SK-N-SH (cell line): ENCODE measurements at places on chromosomes 1 and 21.

DNA sequence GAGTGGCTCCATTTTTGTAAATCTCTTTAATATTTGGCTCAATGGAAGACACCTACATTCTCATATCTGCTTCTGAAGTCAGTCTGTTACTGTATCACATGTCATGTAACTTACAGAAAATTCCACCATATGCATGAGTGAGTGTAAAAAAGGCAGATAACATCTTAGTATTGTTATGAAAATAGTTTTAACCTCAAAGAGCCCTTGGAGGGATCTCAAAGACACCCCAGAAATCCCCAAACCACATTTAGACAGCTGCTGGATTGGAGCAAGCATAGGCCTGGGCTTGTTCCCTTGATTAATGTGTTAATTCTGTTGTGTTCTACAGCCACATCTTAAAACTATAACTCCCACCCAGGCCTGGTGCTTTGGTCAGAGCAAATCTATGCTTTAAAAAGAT lies 16.9 kb downstream of the MACO1 start:
- H3K36me3 ChIP-seq, result peaks cover 22% of the 10 kb centered on the region
- peaks cover 17% of the 10 kb centered on the region; the same call in 1 of the 2 replicates for H3K4me1 ChIP-seq
- no peak overlapping the region for H3K27ac ChIP-seq
- no peak for DNase-seq
- H3K27me3 ChIP-seq, result no peaks in the 10 kb centered on the region

DNA sequence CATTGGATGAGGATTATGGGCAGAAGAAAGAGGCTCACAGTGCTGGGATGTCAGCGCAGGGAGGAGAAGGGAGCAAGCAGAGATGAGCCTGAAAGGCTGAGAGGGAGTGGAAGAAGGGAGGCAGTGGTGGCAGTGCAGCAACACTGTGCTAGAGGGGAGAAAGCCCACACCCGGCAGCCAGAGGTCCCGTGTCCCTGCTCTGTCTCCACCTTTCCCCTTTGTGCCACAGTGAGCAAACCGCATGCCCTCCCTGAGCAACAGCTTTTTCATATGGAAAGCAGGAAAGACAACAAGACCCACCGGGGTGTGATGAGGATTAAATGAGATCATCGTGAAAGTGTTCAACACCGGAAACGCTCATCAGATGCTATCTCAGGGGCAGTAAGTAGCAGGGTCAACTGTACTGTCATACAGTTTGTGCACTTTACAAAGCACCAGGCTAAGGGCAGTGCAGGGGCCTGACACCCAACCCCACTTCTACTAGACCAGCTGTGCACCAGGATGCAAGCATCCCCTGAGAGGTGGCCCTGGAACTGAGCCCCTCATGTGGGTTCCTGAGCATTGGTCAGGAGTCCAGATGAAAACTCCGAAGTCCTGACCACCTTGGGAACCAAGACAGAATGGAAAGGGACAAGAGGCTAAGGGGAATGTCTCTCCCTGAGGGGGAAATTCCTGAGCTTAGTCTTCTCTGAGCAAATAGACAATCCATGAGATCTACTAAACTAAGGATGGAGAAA lies 9.1 kb downstream of the NHLH1 start:
- no peaks in the 10 kb centered on the region for H3K27me3 ChIP-seq
- no peak overlapping the region for H3K4me3 ChIP-seq
- DNase-seq, result no peak
- peaks cover 9% of the 10 kb centered on the region; the same call in 1 of the 2 replicates for H3K4me1 ChIP-seq
- no peak overlapping the region for H3K27ac ChIP-seq

GRCh38 chr21:41763398-41763931 lies 3.4 kb downstream of the RIPK4 start:
- H3K27ac ChIP-seq, result no peak overlapping the region
- no peaks in the 10 kb centered on the region for H3K27me3 ChIP-seq
- H3K4me1 ChIP-seq, result no peaks in the 10 kb centered on the region; the same call in 1 of the 2 replicates

GRCh38 chr1:14106679-14107313 lies 406.8 kb downstream of the PRDM2 start:
- no peak overlapping the region for H3K4me3 ChIP-seq
- H3K27me3 ChIP-seq, result no peaks in the 10 kb centered on the region
- H3K4me1 ChIP-seq, result no peaks in the 10 kb centered on the region
- no peaks in the 10 kb centered on the region for H3K36me3 ChIP-seq

GRCh38 chr1:103561643-103562395 lies 9.6 kb upstream of the AMY2B start:
- no peak for DNase-seq
- no peak overlapping the region for H3K4me3 ChIP-seq
- H3K27ac ChIP-seq, result no peak overlapping the region
- H3K4me1 ChIP-seq, result no peaks in the 10 kb centered on the region
